Activated CD8-positive, alpha-beta memory T cell treated with anti-CD3 and anti-CD28 coated beads for 4 hours (primary cell): ENCODE measurements at places on chromosomes 6 and 20.

DNA sequence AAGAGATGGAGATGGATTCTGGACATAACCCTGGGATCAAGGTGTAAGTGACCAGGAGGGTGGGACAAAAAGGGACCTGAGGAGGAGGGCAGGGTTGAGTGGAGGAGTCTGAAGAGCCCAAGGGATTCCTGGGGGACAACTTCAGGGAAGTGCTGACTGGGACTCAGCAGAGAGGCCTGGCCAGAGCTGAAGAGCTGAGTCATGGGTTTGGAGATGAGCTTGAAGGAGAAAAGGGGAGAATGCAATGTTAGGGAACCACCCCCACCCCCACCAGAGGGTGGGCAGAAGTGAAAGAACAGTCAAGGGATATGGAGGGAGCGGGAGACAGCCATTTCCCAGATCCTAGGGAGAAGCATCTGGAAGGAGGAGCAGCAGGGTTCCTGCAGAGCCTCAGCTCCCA, 55.2 kb downstream of the INSM1 start:
- DNase-seq = no peak

DNA sequence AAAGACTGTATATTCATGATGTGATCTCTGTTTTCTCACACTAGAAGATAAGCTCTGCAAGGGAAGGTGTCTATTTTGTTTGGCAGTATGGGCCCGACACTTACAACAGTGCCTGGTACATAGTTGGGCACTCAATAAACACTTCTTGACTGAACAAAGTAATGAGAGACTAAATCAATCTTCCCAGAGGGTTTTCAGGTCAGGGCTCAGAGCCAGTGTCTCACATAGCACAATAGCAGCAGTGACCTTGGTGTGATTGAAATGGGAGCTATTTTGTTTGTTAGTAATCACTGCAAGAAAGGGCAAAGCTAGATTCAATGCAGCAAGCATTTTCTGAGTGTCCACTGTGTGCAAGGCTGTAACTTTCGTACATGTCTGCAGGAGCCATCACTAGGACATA, 26.4 kb upstream of the GCM1 start:
- DNase-seq = no peak

- DNase-seq = no peak
These were observed 307.4 kb downstream of the EYA4 start for GRCh38 chr6:133548423-133549159.

- no peak for DNase-seq
These were observed 31.3 kb upstream of the ZSCAN23 start for GRCh38 chr6:28474441-28475219.

DNA sequence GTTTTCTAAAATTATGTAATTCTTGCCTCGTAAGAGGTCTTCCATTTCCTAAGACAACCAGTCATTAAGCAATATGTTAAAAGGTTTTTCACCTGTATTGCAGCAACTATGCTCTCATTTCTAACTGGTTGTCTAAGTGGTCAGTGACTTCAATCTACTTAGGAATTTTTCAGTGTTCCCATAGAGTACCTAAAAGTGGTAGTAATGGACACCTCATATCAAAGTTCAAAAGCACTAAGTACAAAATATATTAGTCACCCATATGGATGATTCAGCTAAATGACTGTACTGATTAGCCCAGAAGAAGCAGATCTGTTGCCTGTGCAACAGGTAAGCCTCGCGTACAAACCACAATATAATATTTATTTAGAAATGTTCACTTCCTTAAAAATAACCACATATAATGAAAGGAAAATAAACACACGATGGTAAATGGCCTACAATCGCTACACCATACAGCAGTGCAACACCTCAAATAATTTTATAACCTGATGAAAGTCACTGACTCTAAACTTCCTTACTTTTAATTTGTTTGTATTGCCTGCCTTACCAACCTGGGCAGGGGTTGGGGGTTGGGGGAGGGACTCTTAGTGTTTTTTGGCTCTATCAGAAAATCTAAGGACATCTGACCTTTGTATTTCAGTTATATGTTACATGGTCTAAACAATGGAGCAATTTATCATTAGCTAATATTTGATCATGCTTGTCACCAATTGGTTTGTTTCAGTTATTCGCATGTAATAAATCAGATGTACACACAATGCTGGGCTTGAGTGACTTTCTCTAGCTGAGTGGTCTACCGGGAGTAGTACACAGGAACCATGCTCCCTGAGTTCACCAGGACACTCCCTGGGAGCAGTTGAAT, 105.9 kb downstream of the HIVEP2 start:
- no peak for DNase-seq

DNA sequence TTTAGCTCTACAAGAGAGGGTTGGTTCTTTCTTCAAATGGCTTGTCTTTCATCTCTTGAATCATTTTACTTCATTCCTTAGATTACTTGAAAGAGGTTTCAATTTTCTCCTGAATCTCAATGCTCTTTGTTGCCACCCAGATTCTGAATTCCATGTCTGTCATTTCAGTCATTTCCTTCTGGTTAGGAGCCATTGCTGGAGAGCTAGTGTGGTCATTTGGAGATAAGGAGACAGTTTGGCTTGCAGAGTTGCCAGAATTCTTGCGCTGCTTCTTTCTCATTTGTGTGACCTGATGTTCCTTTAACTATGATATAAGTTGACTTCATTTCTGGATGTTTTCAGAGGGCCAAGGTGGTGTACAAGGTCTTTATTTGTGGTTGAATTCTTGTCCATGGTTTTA, 157.8 kb downstream of the SLC22A3 start:
- DNase-seq = no peak
